ENCODE measurements at places on chromosomes 1 and 21.
A peak's percentile ranks its signal among the peaks of the same experiment; 100 is the strongest.

DNA sequence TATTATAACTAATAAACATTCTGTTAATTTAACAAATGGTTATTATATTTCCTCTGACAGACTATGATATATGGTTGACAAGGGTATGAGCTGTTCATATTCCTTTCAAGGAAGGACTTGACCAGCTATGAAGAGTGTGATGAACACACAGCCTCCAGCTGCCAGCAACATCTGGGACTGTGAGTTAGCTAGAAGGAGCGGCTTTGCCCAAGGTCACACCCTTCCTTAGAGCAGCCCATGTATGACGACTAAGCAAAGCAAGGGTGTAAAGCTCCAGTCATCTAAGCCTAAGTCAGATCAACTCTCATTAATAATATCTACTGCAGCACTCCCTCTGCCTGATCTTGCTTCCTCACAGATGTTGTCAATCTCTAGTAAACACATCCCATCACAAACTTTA, 355.4 kb downstream of the PLPP3 start:
- no peak for ATAC-seq

DNA sequence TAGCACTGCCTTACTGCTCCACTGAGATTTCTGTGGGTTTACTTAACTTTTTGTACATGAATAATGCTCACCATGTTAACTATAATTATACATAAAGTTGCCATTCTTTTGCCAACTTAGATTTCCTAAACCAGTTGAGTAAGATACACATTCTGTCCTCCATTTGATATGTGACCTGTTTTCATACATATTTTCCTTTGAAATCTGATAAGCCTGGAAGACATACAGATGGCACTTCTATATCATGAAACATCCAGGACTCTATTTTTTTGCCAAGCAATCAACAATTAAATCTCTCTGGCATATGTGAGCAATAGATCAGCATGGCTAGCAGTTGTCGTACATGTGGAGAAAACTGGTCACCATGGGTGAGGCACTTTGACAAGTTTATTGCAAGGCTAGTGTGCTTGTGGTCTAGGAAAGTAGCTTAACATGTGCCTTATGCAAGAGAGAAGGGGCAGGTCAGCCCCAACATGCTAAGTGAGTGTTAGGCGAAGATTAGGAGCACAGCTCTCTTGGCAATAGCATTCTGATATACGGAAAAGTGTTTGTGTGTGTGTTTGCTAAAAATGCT, 14.2 kb downstream of the PRRX1 start:
- no peak for ATAC-seq

- ATAC-seq = no peak
Observed at GRCh38 chr1:4590756-4591155, 63.7 kb upstream of the AJAP1 start.

GRCh38 chr1:59094001-59094400, 202.9 kb upstream of the FGGY start:
- ATAC-seq = no peak

- no peak for ATAC-seq
Observed at GRCh38 chr1:198713081-198713480, 74.2 kb downstream of the PTPRC start.

DNA sequence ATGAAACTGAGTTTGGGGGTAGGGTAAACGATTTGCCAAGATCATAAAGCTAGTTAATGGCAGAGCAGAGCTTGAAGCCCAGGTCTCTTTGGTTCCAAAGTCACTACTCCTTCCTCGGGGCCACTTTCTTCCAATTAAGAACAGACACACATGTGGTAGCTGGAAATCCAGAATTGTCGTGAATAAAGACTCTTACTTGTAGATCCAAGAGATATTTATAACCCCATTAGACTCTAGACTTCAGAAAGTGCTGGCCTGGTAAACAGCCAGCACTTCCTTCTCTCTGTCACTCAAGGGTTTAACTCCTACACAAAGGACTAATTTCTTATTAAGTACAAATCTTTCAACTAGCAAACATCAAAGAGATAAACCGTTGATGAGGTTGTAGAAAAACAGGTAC, 2.7 kb downstream of the FAM163A start:
- ATAC-seq = no peak

DNA sequence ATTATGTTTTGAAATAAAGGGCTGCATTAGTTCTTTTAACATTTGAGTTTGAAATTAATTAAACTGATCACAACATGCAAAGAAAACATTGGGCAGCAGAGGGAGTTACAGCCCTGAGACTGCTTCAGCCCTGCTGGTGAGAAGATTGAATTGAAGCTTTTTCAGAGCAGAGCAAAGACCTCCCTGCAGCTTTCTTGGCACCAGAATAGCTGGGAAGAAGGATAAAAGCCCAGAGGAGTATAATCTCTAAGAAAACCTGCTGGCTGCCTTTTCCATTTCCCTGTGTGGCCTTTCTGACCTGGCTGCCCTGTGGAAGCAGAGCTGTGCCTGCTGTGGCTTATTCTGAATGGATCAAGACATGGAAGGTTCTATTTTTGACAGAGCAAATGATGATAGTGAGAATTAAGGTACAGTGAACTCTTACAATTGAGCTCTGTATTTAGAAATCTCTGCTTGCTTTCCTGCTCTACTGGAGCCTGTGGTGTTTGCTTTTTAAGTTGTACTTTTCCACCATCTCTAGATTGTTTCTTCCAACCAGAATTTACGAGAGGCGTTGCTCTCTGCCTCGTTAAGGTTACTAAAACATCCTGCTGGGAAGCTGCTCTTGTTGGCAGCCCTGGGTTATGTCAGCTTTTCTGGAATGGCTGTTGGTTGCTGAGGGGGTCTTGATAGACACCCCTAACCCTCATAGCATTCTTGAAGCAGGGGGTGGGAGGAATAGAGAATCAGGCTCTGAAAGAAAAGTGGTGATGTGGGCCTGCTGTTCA, 9.9 kb downstream of the SNRPE start:
- no peak for ATAC-seq

DNA sequence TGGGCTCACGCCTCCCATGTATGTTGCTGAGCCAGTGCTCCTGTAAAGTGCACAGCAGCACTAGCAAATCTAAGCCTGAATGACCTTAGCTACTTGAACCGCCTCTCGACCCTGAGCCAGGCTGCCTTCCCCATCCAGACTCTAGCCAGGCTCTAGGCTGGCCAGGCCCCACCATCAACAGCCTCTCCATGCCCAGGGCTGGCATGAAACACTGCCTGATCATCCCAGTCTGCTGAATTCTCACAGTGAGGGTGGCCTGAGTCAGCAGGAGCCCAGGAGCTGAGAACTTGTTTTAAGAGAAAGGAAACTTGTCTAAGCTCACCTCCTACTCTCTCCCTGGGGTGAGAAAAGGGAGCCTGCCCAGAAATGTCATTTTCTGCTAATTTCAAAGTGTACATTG, 733.3 kb downstream of the PTPRU start:
- ATAC-seq = no peak

DNA sequence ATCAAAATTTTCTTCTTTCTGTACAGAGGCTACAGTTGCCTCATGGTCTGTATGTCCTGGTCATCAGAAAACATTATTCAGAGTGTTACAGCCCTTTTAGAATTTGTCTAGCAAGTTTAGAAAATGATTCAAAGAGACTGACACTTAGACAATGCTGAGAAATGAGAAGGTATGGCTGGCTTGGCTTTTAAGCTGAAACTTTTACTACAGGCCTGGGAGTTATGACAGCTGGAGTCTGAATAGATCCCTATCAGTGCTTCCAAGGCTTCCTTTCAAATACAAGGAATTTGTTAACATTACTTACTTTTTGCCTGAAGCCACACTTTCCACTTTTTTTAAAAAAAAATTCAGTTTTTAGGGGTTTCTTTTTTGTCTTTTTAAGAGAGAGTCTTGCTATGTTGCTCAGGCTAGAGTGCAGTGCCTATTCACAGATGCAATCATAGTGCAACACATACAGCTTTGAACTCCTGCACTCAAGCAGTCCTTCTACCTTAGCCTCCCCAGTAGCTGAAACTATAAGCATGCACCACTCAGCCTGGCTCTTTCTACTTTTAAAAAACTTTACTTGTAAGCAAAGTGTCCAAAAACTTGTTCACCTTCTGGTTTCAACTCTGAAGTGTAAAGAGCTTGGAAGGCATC, 10.5 kb upstream of the COP1 start:
- ATAC-seq = no peak

- no peak for ATAC-seq
Observed at GRCh38 chr1:170661646-170662411, 2.1 kb upstream of the PRRX1 start.

- no peak for ATAC-seq
Observed at GRCh38 chr21:21231913-21232312, 233.7 kb downstream of the NCAM2 start.

- ATAC-seq = no peak
Observed at GRCh38 chr1:183711741-183712361, 58.7 kb upstream of the APOBEC4 start.

DNA sequence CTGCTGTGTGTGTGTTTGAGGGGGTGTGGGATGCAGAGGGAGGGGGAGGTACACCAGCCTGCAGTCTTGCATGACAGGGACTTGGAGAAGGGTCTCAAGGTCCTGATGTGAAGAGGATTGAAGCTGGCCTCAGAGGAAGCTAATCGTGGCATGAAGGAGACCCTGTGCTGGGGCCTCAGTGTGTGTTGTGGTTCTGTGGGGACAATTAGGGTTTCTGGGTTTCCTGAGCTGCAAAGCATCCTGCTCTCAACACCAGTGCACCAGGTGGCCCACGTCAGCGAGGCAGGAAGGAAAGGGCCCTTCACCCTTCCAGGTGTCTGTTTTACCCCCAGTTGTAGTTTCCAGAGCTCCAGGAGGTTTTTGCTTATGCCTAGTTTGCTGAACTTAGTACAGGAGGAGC, 52.8 kb downstream of the TENT5C start:
- ATAC-seq = peak; percentile 51

Data from stimulated activated memory B cell treated with anti-CD40 and anti-IgM and Interleukin-4, amounts not matched to agents 10 μg/mL and 1 μg/mL and 100 μg/mL, for 72 hours (primary cell).